Fibroblast of skin of right quadriceps (primary cell): ENCODE measurements at places on chromosomes 2 and 18.

DNA sequence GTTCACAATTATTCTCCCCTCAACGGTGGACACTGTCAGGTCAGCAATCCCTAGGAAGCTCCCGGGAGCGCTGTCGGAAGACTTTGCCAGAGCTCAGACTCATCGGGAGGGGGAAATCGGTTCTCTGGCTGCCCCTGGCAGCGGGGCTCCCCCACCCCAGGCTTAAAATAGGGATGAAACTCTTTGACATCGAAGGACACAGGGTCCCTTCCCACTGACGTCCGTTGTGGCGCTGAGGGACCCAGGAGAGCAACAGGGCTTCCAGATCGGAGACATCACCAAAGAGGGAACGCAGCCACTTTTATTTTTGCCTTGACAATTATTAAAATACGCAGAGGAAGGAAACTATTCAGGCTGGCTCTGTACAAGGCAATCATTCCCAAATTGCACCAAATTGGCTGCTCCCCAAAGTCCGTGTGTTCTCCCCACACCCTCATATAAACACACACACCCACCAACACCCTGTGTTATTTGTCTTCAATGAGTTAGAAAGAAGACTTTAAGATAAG lies 249.0 kb downstream of the CDH20 start:
- DNase-seq = no peak

- no peak for DNase-seq
These were observed 67.6 kb downstream of the TPGS2 start for GRCh38 chr18:36761186-36761698.

DNA sequence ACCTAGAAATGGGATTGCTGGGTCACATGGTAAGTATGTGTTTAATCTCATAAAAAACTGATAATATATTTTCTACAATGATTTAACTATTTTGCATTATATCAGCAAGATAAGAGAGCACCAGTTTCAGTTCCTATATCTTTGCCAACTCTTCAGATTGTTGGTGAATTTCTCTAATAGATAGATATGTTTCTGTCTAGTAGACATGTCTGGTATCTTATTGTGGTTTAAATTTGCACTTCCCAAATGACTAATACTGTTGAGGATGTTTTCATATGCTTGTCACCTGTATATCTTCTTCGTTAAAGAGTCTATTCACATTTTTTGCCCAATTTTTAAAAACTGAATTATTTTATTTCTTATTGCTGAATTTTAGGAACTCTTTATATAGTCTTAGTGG lies 113.8 kb upstream of the UXS1 start:
- no peak for DNase-seq

GRCh38 chr2:216735668-216736067 lies 40.3 kb upstream of the IGFBP5 start:
- DNase-seq = no peak

DNA sequence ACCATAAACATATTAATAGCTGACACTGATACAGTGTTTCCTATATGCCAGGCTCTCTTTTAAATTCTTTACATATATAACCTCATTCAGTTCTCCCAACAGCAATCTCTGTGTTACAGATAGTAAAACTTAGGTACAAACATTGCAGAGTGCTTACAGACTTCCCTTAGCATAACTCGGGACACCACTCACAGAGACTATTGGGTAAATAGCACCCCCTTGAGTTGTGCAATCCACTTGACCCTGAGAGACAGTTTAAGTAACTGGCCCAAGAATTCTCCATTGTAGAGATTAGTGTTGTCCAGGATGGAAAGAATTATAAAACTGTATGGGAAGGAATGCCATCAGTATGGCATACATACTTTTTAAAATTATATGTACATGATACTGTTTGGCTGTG lies 110.1 kb downstream of the POLE4 start:
- DNase-seq = no peak

GRCh38 chr2:9347411-9347881 lies 75.9 kb downstream of the ITGB1BP1 start:
- DNase-seq = no peak

GRCh38 chr2:31223026-31223425 lies 5.7 kb upstream of the CAPN14 start:
- DNase-seq = no peak
